ENCODE measurements at places on chromosomes 2 and 18.

GRCh38 chr2:229269941-229270340, 1.1 kb downstream of the PID1 start:
- no peak for DNase-seq

DNA sequence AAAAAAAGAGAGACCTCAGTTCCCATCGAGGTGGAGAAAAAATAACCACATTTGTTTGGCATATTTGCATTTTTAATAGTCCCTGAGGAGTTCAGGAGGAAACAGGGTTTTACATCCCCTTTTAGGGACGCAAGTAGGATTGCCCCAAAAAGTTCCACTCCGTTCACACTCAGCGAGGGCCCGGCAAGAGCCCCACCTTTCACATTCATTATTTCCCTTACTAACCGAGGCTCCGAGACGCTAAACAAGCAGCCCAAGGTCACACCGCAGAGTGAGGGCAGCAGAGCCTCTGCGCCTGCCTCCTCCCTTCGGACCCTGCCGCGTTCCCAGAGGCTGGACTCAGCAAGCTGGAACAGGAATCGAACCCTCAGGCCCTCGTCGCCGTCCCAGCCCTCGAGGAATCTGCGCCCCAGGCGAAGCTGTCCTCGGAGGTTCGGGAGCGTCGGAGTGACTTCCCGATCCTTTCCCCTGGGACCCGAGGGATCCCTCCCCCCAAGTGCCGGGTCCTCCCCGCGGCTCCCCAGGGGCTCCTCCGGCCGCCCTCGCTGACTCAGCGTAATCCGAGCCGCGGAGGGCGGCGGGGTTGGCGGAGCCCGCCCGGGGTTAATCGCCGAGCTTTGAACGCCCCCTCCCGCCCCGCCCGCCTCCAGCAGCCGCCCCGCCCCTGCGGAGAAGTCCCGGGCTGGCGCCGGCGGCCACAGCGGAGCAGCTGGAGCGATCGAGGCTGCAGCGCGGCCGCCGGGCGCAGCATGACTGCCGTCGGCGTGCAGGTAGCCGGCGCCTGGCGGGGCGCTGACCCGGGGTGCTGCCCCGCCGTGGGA, at the start of gene TMEM37:
TSS of gene TMEM37 (plus strand) at position 700 of the 821 bp plus-strand sequence. CDS start at position 750, 50 bp downstream.
- DNase-seq: peak; percentile 35

- no peak for DNase-seq
Observed at GRCh38 chr2:160324917-160325316, 124.8 kb upstream of the ITGB6 start.

GRCh38 chr2:120290737-120291136, 38.1 kb downstream of the RALB start:
- no peak for DNase-seq
